Esophagus squamous epithelium (tissue), 5 donors: ENCODE measurements at places on chromosomes 6 and 20.

GRCh38 chr6:3894590-3895311, 45.6 kb downstream of the FAM50B start:
- no peak for DNase-seq

DNA sequence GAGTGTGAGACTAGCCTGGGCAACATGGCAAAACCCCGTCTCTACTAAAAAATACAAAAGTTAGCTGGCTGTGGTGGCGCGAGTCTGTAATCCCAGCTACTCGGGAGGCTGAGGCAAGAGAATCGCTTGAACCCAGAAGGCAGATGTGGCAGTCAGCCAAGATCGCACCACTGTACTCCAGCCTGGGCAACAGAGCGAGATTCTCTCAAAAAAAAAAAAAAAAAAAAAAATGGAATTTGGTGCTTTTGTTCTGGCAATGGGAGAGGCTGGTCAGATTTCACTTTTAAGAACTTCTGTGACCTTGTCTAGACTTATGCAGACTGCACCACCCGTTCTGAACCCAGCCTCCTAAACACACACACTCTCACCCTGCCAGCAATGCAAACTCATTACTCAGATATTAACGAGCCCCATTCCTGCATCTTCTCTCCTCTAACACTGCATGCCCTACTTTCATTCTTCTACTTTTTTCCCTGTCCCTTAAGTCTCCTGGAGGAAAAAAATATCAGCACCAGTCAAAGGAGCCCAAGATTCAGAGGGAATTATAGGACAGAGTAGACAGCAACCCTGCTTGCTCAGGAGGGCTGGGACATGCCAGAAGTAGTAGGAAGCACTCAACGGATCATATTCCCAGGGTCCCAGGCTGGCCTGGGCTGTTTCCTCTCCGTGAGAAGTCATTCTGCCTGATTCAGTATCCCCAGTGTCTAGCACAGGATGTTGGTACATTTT, 4.4 kb downstream of the MOCS1 start:
- DNase-seq: no peak

GRCh38 chr6:151451417-151451949, 443 bp downstream of the RMND1 start:
- no peak for DNase-seq

- DNase-seq: no peak
These were observed 44.8 kb upstream of the AFDN start for GRCh38 chr6:167781868-167782267.

DNA sequence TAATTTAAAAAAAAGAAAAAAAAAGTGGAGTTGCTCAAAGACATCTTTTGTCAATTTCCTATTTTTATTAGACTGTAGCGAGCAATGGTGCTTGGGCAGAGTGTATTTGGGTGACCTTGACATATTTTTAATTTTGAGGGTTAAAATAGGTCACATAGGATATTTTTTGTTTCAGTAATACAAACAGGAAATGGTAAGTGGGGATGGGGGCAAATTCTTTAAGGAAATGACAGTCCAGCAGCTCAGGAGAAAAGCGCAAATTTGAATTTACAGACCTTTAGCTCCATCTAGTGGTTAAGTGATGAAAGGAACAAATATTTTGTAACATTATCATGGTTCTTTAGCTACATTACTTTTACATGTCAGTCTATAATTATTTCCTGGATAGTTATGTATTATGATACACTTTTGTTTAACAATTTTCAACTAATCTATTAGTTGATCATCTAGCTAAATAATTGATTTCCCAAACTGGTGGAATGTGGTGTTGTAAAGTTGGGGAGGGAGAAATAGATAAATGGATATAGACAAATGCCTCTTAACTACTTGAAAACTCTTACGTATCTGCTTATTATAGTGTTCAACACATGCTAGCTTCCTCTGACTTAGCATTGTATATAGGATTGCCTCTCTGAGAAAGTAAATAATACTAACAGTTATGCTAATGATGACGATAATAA, 10.0 kb downstream of the CITED2 start:
- no peak for DNase-seq

DNA sequence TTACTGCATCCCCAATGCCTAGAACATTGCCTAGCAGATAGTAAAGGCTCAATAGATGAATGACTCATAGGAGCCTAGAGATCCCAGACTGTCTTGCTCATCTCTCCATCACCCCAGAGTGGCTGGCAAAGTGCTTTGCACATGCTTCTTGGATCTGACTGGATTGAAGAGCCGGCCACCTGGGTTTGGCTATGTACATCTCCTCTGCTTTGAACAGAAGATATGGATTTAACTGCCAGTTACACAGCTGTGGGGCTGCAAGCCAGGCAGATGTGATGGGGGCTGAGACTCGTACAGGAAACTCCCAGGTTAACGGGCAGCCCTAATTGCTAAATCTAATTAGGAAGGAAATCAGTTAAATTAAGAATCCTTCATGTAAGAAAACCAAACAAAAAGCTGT, 28.6 kb downstream of the MYLIP start:
- no peak for DNase-seq

- no peak for DNase-seq
These were observed 653 bp downstream of the FRMD1 start for GRCh38 chr6:168078175-168078942.

DNA sequence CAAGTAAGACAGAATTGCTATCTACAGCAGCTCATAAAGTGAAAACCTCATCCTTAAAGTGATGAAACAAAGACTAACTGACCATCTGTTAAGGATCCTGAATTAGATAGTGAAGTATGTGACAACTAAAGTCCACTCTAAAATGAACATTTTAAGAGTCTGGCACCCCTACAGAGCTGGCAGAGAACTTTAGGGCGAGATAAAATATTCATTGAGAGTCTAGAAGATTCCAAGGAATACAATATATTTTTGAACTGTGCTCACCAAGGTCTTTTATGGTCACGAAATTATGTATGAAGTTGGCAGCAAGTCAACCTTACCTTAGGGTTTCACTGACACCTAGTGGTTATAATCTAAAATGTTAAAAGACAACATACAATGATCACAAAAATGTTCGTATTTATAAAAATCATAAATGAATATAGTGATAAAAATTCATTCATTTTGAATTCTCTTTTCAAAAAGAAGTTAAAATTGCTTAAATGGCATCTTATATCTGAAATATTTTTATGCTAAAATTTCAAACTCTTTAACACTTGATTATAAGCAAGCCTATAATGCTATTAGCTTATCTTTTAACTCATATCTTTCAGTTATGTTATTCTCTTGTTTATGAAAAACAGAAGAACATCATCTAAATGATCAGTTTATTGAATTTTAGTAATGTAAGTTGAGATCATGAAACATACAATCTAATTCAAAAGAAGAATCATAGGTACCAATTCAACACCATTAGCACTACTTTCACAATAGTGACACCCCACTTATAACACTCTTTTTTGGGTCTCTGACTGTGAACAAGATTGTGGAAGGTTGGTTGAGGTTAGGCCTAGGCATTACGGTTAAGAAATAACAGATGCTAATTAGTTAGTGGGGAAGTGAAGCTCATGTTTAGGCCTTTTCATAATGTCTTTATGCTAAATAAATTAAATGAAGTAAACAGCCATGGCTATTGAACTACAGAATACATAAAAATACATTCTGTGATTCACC, 27.5 kb downstream of the RSPH3 start:
- DNase-seq: no peak

DNA sequence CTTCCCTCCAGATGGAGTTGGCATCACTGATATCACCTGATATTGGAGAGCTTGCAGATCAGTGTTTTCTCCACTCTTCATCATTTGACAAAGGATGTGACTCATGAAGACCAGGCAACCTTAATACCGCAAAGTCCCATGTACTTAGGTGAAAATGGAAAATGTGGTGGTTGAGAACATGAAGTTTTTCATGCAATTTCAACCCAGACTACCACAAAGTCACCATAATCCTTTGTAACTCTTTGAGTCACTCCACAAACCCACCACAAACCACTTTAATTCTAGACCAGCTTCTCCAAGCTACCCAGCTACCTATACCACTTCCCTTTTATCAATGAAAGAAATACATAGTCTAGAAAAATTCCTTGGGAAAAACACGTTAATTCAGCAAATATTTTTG, 7.1 kb downstream of the NHLRC1 start:
- DNase-seq: no peak

- DNase-seq: no peak
These were observed 79.4 kb upstream of the PRSS16 start for GRCh38 chr6:27168108-27168507.

- no peak for DNase-seq
These were observed 1.7 kb upstream of the MYB start for GRCh38 chr6:135179372-135179771.

DNA sequence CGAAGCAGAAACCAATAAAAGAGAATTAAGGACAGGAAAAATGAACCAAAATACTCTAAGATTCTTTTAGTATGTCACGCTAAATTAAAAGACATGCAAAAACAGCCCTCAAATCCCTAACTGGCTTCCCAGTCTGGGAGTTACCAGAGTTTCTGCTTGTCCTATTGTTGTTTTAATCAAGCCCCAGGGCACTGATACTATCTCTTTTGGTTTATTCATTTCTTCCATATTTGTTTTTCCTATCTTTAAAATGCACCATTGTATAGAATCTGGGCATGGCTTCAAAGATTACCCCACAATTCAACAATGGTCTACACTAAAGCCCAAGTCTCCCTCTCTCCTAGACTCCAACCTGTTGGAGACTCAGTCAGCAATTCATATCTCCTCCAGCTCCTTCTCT, 169.1 kb downstream of the MYLK4 start:
- no peak for DNase-seq

- DNase-seq: no peak
These were observed 36.9 kb upstream of the BLCAP start for GRCh38 chr20:37564388-37565133.

DNA sequence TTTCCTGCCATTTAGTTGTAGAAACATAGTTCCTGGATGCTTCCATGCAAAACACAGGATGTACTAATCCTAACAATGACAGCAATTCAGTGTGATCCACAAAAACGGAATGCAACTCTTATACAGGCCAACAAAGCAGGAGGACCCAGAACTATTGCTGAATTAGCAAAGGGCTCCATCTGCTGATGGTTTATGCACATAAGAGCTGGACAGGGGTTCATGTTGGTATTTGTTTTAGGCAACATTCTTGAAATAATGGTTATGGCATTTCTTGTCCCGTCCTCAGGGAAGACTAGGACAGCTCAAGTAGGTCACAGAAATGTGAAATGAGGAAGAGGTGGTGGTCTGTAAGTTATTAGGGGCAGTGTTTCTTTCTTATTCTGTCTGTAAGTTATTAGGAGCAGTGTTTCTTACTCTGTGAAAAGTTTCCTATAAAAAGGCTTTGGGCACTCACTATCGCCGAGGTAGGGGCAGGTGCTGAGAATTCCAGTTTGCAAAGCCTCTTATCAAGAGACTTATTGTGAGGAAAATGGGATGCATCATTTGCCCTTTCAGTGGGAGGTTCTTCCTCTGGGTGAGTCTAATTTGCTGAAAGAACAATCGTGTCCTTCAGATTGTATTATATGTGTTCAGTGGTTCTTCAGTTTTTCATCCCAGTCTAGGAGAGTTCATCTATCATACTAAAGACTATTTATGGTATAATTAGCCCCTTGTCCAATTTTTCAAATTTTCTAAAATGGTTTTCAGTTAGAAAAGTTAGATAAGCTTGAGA, 171.1 kb downstream of the MCHR2 start:
- no peak for DNase-seq

GRCh38 chr20:49964964-49965780, 17.6 kb upstream of the SNAI1 start:
- no peak for DNase-seq

GRCh38 chr20:51411870-51412269, 130.6 kb downstream of the NFATC2 start:
- no peak for DNase-seq

DNA sequence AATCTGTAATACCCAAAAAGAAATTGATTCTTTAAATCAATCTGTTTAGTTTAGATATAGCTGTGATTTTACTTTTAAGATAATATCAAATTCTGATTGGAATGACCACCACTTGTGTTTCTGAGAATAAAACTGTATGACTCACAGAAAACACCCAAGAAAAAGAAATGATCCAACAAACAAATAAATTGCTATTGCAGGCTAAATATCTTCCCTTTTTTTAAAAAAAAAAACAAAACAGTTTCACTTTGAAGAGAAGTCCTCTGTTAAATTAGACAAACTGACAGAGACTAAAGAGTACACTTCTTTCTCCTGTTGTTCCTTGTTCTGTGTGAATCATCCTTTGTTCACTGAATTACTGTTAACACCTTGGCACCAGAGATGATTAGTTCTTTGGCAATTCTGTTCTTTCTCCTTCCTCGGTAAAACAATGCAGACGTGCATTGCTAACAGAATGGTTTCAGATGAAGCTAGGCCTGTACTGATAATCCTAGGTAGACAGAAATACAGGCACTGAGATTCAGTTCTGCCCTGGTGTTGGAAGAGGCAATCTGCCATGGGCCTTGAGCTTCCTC, 895.2 kb upstream of the CITED2 start:
- DNase-seq: no peak

DNA sequence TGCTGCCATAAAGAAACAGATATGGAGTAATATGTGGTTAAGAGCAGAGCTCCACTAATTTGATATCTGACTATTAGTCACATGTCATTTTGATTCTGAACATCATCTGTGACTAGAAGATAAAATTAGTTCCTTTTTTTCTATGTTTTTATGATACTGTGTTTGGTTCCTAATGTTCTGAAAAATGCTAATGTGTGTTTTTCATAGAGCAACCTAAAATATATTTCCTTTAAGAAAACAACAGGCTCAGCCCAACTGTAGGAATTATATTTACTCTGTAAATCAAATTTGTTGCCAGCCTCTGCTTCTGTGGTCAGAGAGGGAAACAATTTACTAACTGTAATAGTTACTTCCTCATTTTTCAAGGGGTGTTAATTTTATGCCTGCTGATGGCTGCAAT, 33.3 kb upstream of the TXLNB start:
- no peak for DNase-seq

DNA sequence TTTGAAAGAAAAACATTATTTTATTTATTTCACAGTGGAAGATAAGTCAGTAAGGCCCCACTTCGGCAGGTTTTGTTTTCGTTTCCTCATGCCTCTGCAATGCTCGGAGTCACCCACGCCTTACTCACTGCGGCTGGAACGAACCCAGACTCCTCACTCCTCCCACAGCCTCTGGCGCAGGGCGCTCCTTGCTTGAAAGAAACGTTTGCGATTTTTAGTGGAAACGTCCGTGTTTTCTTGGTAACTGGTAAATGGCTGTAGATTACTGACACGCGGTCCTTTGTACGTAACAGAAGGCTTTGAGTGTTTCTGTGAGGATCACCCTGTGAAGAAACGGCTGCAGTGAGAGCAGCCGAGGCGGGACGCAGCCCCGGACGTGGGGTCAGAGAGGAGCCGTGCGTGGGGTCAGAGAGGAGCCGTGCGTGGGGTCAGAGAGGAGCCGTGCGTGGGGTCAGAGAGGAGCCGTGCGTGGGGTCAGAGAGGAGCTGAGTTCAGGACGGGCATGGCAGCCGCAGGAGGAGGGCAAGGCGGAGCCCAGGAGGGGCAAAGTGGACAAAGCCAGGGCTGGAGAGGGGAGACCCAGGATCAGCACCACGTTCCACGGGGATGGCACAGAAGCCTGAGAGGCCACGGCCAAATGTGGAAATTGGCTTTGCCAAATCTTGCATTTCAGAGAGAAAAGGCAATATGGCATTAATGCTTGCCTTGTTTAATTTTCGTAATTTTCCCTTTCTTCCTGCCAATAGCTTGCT, 198.6 kb upstream of the THBS2 start:
- DNase-seq: no peak
